Brain (organoid and tissue), 16 donors: ENCODE measurements at places on chromosomes 13 and 19.

DNA sequence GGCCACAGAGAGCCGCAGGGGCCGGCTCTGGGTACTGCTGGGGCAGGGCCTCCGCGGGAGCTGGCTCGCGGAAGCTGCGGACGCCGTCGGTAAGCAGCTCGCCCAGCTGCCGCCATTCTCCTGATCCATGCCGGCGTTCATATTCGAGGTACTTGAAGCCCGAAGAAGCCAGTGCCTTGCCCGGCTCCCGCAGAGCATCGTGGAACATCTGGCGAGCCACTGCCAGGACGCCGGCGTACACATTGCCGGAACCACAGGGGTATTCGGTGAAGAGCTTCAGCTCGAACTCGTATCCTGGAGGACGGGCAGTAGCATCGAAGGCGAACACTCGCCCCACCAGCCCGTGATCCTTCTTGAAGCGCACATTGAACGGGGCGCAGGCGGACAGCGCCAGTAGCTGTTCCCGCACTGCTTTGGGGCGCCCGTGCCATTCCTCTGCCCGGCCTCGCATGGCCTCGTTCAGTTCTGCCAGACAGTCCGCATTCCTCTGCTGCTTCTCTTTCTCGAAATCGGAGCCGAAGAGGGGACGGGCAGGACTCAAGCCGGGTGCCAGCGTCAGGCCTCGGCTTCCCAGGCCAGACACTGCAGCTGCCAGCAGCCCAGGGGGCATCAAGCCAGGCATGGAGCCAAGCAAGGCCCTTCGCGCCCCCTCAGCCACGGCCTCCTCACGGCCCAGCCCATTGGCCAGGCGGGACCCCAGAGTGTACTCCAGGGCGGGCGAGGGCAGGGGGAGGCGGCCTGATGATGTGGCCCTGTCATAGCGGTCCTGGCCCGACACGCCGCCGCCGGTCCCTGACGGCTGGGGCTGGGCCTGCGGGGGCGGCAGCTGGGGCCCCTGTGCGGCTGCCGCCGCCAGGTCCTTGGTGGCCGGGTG lies 1.0 kb downstream of the IRF2BP1 start:
- peak; percentile 26 for DNase-seq

DNA sequence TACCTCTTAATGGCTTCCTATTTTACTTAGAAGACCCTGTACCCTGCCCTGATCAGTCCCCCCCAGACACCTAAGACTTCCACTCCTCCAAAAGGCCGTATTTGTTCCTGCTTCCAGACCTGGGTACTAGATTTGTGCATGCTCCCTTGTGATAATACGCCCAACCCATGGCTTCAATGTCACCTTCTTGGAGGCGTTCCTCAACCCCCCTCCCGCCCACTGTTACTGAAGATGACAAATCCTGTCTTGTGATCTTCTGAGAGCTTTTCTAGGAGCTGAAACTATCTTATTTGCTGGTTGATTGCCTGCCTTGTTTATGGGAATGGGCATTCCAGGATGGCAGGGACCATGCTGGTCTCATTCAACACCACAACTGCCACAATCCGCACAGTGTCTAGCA lies 9.4 kb downstream of the SLC25A23 start:
- no peak for DNase-seq

DNA sequence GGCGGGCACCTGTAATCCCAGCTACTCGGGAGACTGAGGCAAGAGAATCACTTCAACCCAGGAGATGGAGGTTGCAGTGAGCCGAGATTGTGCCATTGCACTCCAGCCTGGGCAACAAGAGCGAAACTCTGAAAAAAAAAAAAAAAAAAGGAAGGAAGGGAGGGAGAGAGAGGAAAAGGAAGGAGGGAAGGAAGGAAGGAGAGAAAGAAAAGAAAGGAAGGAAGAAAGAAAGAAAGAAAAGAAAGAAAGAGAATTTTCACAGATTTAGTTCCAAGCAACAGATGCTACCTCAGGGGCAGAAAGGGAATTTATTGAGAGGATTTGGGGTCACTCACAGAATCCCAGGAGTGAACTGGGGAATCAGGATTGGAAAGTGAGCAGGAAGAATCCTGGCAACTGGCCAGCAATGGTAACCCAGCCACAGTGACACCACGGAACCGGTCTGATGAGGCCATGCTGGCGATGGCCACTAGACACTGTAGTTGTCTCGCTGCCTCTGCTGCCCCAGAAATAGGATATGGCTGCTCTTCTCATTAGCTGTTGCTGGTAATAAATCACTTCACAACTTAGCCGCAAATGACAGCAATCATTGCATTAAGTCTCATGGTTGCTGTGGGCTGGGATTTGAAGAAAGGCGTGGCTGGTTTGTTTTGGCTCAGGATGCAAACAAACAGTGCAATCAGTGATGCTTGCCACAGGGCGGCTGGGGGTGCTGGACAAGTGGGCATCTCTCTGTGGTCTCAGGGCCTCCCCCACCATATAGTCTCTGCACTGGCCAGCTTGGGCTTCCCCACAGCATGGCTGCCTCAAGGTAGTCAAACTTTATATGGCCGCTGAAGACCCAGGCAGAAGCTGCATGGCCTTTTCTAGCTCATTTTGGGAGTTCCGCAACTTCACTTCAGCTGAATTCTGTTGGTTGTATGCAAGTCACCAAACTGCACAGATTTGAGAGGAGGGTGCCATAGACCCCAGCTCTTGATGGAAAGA lies 5.2 kb upstream of the BCAM start:
- DNase-seq, result no peak

DNA sequence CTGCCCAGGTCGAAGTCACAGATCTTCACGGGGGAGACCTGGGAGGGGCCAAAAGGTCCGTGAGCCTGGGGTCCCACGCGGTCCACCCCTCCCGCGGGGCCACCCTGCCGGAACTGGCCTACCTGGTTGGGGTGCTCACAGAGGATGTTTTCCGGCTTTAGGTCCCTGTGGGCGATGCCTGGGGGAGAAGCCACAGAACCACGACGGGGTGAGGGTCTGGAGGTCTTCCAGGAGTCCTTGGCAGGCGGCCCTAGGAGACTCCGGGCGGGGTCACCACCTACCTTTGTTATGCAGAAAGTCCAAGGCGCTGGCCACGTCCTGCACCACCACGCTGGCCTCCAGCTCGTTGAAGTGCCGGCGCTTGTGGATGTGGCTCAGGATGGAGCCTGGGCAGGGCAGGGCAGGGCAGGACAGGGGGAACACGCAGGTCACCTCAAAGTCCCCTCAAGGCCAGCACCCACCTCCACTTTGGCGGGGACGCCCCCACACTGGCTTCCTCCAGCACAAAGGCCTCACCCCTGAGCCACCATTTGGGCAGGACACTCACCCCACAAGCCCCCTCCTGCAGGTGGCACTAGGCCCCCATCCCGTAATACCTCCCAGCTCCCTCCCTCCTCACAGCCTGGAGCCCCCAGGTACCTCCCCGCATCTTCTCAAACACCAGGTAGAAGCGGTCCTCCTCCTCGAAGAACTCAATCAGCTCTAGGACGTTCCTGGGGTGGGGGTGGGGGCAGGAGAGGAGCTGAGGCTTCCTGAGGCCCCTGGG lies 8.4 kb downstream of the MKNK2 start:
- DNase-seq, result no peak

- DNase-seq, result no peak
These were observed 110.8 kb downstream of the TEX29 start for GRCh38 chr13:111431206-111431605.

DNA sequence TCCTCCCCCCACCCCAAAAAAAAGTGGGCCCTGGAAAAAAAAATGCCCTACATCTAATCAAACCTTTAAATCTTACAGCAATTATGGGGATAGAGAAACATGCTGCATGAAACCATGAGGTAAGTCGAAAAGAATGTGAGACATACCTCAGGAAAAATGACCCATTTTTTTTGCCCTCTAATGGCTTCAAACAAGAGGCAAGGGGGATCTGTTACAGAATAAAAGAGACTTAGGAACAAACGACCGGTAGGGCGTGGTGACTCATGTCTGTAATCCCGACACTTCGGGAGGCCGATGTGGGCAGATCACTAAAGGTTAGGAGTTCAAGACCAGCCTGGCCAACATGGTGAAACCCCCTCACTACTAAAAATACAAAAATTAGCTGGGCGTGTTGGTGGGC lies 8.4 kb downstream of the RGL3 start:
- no peak for DNase-seq

- DNase-seq, result no peak
These were observed 288.1 kb upstream of the GPC6 start for GRCh38 chr13:92938486-92939020.

DNA sequence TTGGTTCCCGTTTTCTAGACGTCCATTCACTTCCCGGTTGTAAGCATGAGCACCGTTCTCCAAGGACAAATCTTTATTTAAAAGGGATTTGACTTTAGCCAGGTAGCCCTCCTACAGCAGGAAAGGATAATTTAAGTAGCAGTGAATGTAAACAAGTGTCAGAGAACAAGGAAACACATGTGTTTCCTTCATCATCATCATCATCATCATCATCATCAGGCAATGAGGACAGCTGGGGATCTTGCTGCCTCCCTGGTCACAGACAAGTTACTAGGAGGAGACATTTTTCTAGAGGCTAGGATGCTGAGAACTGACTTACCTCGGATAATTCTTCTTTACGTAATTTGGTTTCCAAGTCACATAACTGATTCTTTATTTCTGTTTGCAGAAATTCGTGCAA lies 14.3 kb downstream of the DNMT1 start:
- DNase-seq, result no peak

- no peak for DNase-seq
These were observed 5.1 kb downstream of the FSTL3 start for GRCh38 chr19:681029-682019.

GRCh38 chr19:18014197-18014596 lies 6.2 kb downstream of the ARRDC2 start:
- DNase-seq, result no peak

DNA sequence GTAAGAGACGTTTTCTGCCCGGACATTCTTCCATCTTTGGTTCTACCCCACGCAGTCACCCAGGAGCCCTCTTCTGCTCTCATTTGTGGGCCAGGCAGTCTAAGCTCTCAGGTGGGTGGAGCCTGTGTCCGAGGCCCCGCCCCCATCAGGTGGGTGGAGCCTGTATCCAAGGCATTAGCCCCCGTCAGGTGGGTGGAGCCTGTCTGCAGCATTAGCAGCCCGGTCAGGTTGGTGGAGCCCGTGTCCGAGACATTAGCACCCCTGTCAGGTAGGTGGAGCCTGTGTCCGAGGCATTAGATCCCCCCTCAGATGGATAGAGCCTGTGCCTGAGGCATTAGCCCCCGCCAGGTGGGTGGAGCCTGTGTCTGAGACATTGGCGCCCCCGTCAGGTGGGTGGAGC lies 45.5 kb upstream of the C13orf46 start:
- no peak for DNase-seq
